ENCODE measurements at places on chromosomes 7 and 10.

DNA sequence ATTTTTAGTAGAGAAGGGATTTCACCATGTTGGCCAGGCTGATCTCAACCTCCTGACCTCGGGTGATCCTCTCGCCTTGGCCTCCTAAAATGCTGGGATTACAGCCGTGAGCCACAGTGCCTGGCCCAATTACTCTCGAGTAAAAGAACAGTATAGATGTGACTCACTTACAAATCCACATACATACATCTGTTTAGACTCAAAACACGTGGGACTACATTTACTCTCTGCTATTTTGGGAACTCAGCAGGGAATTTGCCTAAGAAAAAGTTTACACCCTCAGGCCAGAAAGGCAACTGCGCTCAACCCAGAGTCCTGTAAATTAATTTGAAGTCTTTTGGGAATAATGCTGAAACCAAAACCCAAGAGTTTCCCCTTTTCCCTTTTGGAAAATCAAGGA is 289.7 kb downstream of the KLF6 start:
- DNase-seq, result no peak

- no peak for DNase-seq
Observed at GRCh38 chr10:133128126-133129070, 31.6 kb upstream of the KNDC1 start.

GRCh38 chr7:12350971-12351370 is 52.7 kb downstream of the VWDE start:
- no peak for DNase-seq

- no peak for DNase-seq
Observed at GRCh38 chr10:1477578-1477977, 259.7 kb downstream of the ADARB2 start.

DNA sequence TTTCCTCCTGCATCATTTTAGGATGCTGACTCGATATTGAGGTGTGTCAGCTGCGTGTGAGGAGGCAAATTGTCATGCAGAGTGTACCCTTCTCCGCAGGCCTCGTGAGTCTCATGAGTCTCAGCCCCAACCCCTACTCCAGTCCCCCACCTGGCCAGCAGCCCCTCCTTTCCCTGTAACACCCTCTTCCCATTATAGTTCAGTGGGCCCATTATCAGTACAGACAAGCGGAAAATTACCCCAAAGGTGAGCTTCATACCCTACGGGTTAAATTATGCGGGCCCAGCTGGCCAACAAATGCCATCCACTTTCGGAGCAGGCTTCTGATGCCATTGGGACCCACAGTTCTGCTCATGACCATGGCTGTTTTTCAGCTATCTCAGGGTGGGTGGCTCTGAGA is 25.2 kb downstream of the SFTPD start:
- no peak for DNase-seq

GRCh38 chr7:140604760-140605159 is 35.9 kb downstream of the DENND2A start:
- DNase-seq, result no peak

DNA sequence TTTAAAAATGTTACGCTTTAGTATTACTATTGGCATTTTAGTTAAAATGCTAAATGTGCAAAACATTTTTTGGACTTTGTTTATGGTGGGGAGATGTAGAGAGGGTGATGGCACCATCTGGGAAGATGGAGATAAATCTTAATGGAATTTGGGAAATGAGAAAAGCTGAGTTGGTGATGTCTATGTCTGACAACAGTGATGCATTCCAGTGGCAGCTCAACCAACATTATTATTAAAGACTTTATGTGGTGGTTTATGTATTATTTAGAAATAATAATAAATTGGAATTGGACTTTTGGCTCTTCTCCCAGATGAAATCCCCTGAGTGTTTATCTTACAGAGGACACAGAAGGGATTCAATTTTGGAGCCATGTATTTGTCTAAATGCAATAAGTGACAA is 77.6 kb downstream of the SEC23IP start:
- DNase-seq, result no peak

GRCh38 chr10:1166828-1167275 is 110.7 kb downstream of the WDR37 start:
- DNase-seq, result no peak

DNA sequence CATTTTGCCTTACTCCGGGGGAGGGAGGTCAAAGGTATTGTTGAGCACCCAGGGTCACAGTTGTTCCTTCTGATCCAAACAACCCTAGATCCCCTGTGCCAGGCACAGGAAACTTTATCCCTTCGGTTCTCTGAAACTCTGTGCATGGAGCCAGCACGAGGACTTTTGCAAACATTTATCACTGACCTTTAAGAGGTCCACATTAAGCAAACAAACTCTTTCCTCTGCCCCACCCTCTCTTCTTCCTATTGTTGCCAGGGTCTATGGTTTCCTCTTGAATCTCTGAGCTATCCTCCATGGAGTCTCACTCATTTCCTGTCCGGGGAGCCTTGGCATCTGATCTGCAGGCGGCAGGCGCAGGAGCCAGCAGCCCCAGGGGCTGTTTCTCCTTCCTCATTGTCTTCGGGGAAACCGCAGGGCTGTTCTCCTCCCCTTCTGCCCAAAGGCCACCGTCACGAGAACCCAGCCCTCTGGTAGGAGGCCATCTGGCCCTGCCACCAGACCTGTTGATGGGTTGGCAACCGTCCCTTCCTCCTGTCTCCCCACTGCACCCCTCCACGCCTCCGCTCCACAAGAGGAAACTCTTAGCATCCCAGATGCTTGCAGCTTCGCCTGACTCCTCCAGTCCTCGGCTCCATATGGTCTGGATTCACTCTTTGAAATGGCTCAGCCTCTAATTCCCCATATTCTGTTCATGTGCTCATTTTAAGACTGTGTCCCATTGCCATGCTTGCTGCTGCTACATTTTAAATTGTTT is 327.3 kb upstream of the NRP1 start:
- no peak for DNase-seq

GRCh38 chr10:69285699-69286098 is 7.4 kb downstream of the HK1 start:
- no peak for DNase-seq

- no peak for DNase-seq
Observed at GRCh38 chr7:152664636-152665035, 11.3 kb downstream of the XRCC2 start.

DNA sequence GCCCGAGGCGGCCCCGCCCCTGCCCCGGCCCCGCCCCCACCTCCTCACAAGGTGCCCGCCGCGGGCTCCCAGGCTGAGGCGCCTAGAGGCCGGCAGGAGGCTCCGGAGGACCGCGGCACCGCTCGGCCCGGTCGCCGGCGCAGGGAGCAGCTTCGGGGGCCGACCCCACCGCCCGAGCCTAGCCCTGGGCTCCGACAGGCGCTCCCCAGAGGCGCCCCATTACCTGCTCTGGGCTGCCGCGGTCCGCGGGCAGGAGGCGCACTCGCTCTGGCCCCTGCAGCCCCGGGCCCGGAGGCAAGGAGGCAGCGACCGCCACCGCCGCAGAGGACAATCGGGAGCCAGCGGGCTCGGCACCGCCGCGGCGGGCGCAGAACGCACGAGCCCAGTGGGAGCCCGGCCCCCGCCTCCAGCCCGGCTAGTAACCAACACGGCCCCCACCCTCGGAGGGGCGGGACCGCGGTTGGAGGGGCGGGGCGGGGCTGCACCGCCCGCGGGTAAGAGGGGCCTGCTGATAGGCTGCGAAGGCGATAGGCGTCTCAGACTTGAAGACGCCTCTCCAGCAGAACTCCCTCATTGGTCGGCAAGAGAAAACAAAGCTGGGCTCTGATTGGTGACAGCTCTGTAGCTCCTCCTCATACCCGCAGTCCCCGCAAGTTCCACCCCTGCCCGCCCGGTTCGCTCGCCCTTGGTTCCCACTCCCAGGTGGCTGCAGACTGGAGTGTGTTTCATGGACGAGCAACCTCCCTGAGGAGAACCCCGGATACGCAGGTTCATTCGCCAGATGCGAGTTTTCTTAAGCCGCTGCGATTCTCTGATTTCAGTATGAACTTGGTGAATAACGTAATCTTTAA is at the start of gene MPP7:
Gene MPP7, minus strand, starts transcription at position 427 of the 851 bp plus-strand sequence. CDS start 64,460 bp downstream, outside the sequence.
- DNase-seq, result peak; percentile 93

DNA sequence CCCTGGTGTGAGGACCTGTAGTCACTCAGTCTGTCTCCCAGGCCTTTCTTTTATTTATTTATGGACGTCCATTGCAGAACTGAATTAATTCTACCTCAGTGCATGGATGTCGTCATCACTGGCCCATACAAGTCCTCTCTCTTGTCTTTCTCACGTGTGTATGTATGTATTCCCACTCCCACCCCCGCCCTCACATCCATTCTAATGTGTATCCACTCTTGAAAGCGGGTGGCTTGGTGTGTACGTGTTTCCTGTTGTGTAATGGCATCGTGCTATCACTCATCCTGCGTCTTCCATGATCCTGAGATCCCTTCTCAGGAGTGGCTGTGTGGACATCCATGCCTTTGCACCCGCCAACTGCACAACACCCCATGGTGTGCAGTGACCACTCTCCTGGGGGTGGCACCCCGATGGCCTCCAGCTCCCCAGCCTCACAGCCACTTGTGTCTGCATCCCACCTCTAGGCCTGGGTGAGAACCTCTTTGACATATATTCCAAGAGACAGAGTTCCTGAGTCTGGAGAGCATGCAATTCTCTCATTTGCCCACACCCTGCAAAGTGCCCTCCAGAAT is 3.0 kb upstream of the AOC1 start:
- no peak for DNase-seq

GRCh38 chr7:5050676-5051075 is 5.0 kb downstream of the RBAK start:
- DNase-seq, result no peak

- no peak for DNase-seq
Observed at GRCh38 chr10:62503872-62504271, 129.7 kb downstream of the ZNF365 start.

GRCh38 chr7:66357087-66357486 is 152.0 kb downstream of the TPST1 start:
- DNase-seq, result no peak

GRCh38 chr7:104861729-104862390 is 152.1 kb upstream of the KMT2E start:
- DNase-seq, result no peak

- DNase-seq, result no peak
Observed at GRCh38 chr7:106563466-106564150, 97.3 kb downstream of the CCDC71L start.

DNA sequence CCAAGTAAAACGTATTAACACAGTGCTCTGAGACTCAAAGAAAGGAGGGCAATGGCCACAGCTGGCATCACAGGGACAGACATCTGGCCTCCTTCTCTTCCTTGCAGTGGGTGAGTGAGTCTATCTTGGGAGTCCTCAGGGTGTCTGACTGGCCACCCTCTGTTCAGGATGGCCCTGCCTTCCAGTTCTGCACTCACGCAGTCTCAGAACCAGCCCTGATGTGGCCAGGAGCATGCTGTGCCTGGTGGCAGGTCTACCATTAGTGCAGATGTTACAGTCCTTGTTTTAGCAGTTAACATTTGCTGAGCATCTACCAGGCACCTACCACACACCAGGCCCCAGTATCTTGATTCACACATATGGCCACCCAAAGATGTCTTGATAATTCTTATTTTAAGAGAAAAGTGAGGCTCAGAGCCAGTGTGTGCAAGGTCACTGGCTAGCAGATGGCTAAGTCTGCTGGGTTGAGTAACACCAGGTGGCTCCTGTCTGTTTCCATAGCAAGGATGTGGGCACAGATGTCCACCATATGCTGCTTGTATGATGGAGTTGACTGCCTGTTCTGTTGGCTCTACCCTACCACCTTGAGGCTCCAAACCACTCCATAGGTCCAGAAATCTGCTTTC is 23.2 kb upstream of the ARHGAP22 start:
- DNase-seq, result no peak

- no peak for DNase-seq
Observed at GRCh38 chr10:100790761-100791208, 45.4 kb downstream of the PAX2 start.

GRCh38 chr7:1693991-1694524 is 24.0 kb downstream of the ELFN1 start:
- DNase-seq, result no peak

- DNase-seq, result no peak
Observed at GRCh38 chr10:119832951-119833350, 39.7 kb downstream of the MCMBP start.

- DNase-seq, result no peak
Observed at GRCh38 chr7:71339924-71340323, 208.0 kb downstream of the GALNT17 start.

DNA sequence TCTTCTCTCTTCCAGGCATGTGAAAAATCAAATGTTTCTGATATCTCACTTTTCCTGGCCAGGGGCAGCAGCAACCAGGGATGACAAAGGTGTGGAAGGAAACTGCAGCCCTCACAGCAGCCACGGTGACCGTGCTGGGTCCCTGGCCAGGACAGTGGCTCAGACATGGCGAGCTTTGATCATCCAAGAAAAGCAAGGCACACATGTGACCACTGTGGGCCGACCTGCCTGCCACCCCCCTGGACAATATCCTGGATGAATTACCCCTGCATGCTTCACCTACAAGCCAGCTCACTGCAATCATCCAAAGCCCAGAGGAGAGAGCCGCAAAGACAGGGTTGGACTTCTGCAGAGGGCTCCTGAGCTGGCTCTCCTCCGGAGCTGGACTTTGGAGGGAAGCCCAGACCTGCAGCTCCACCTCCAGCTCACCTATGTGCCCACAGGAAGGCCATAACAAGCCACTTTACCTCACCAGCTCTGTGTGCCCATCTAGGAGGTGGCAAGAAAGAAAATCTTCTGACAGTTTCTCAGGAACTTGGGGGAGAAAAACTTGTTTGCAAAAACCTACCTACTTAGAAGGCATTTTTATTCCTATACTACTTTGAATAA is 2.7 kb downstream of the CHST15 start:
- DNase-seq, result no peak

DNA sequence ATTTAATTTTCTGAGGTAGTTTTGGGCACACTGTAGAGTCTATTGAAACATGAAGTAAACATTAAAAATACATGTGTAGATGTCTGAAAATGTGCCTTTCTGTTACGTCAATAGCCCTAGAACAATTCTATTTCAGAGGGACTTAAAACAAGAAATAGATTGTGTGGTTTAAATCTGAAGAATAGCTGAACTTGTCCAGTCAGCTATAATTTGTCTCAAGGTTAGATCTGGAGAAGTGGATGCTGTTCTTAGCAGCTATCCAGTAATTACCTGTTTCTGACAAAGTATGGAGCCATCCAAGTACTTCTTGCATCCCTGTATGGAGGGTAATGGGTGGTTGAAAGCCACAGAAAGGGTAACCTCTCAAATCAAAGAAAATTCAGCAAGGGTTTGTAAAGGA is 92.8 kb downstream of the SEPTIN7 start:
- DNase-seq, result no peak

GRCh38 chr7:22418251-22419046 is 61.5 kb upstream of the RAPGEF5 start:
- no peak for DNase-seq

- no peak for DNase-seq
Observed at GRCh38 chr7:158596309-158596708, 8.7 kb upstream of the PTPRN2 start.

All from stimulated activated CD4-positive, alpha-beta T cell treated with anti-CD3 and anti-CD28 coated beads, Interleukin-15, amount 100 ng/mL, for 1 hour (primary cell).